ENCODE measurements at places on chromosomes 13 and 19. TPM values are rescaled to one million over a fixed set of nuclear protein-coding genes. Genes with fewer than 3 reads are reported as not detected.

GRCh38 chr13:89832827-89833226, 1514.7 kb upstream of the MIR17HG start:
- H3K4me1 ChIP-seq: no peaks in the 10 kb centered on the region
- no peak for DNase-seq
- no peak overlapping the region for H3K4me3 ChIP-seq
- H3K27me3 ChIP-seq: no peaks in the 10 kb centered on the region
- no peak overlapping the region for H3K27ac ChIP-seq

GRCh38 chr13:94323764-94324758, 155.4 kb downstream of the DCT start:
- no peak overlapping the region for H3K27ac ChIP-seq
- H3K27me3 ChIP-seq: no peaks in the 10 kb centered on the region
- no peak for DNase-seq
- peaks cover 4% of the 10 kb centered on the region for H3K4me1 ChIP-seq
- no peaks in the 10 kb centered on the region for H3K36me3 ChIP-seq
- no peak overlapping the region for H3K4me3 ChIP-seq

GRCh38 chr13:40916207-40916998, 102.7 kb downstream of the ELF1 start:
- H3K4me1 ChIP-seq: no peaks in the 10 kb centered on the region
- no peak overlapping the region for H3K27ac ChIP-seq
- H3K27me3 ChIP-seq: no peaks in the 10 kb centered on the region
- H3K4me3 ChIP-seq: no peak overlapping the region
- DNase-seq: no peak

DNA sequence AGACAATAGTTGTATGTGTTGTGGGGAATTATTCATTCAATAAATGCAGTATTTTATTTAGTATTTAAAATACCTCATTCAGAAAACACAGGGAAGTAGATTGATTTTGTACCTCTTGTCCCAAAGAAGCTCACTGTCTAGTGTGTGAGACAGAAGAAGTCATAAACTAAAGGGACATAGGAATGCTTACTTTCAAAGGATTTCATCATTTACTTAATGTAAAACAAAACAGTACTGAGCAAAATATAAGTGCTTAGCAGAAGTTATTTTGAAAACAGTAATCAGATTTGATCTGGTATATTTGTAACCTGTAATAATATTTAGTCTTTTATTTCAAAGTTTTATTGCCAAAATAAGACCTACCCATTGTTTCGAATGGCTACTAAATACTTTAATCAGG, 117.9 kb downstream of the TDRD3 start:
- peaks cover 37% of the 10 kb centered on the region for H3K36me3 ChIP-seq
- no peak for DNase-seq
- H3K27ac ChIP-seq: no peak overlapping the region
- no peaks in the 10 kb centered on the region for H3K4me1 ChIP-seq
- H3K4me3 ChIP-seq: no peak overlapping the region

- no peaks in the 10 kb centered on the region for H3K4me1 ChIP-seq
- no peaks in the 10 kb centered on the region for H3K27me3 ChIP-seq
- no peak overlapping the region for H3K27ac ChIP-seq
- H3K4me3 ChIP-seq: no peak overlapping the region
- H3K36me3 ChIP-seq: no peaks in the 10 kb centered on the region
Observed at GRCh38 chr13:75947448-75947847, 311.3 kb downstream of the LMO7 start.

The ODAD3 gene
- total RNA-seq: 2.2 TPM
